ENCODE measurements at places on chromosomes 6 and 20.

- DNase-seq = peak; percentile 8
Measured at GRCh38 chr6:159727717-159728445, 575 bp downstream of the WTAP start.

- no peak for DNase-seq
Measured at GRCh38 chr20:46673394-46674252, 15.6 kb downstream of the TP53RK start.

- DNase-seq = no peak
Measured at GRCh38 chr20:732727-733126, 35.6 kb downstream of the SLC52A3 start.

DNA sequence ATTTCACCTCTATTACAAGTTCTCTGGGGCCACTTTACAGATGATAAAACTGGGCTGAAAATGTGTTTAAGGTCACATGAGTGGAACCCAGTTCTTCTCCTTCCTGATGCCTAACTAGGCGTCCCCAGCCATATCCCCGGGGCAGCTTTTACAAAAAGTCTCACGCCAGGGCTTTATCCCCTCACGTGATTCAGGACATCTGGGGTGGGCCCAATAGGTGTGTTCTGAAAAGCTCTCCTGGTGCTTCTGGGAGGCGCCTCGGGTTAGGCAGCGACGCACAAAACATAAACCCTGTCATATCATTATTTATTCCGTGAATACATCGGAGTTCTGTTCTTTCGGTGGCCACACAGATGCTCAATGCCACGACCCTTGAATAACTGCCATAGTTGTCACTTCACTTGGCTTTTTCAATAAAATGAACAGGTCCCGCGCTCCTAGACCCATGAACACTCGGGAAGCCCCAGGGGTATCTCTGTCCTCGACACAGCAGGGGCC is 32.1 kb downstream of the SF3B5 start:
- no peak for DNase-seq

DNA sequence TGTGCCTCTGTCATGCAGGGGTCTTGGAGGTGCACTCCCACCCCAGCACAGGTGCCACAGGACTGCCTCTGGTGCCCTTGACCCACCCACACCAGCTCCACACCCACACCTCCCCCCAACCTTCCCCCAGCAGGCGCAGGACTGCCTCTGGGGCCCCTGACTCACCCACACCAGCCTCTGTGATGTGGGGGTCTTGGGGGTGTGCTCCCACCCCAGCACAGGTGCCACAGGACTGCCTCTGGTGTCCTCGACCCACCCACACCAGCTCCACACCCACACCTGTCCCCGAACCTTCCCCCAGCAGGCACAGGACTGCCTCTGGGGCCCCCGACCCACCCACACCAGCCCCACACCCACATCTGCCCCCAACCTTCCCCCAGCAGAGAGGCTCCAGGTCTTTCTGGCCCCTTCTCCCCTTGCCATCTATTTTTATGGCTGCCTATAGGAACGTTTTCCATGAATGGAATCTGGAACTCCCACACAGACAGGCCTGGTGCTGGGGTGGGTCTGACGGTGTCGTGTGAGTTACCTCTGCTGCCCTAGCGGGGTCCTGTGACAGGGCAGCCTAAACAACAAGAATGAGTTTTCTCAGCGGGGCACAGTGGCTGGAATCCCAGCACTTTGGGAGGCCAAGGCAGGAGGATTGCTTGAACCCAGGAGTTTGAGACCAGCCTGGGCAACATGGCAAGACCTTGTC is 23.5 kb downstream of the SLC17A9 start:
- DNase-seq = no peak

DNA sequence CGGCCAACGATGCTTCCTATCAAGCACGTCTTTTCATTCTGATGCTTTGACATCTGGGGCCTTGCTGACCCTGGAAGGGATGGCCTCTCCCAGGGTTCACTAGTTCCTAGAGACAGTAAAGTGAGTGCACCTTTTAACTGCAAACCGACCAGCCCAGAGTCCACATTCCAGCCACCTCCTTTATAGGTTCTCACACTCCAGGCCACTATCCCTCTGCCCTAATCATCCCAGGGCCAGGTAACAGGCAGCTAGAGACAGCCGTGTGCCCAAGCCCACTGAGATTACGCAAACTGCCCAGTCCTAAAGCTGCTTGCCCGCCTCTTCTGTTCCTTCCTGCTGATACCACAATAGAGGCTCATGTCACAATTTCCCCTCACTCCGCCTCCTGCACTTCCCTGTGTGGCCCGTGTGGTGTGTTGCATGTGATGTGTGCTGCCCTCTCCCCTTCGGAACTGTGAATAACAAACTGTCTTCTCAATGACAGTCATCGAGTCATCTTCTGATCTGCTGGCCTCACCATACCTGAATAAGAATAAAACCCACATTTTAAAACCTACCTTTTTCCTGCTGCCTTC is 123.7 kb upstream of the EXOC2 start:
- peak; percentile 16 for DNase-seq

GRCh38 chr6:158518191-158519127 is 41.4 kb upstream of the TMEM181 start:
- DNase-seq = peak; percentile 23

DNA sequence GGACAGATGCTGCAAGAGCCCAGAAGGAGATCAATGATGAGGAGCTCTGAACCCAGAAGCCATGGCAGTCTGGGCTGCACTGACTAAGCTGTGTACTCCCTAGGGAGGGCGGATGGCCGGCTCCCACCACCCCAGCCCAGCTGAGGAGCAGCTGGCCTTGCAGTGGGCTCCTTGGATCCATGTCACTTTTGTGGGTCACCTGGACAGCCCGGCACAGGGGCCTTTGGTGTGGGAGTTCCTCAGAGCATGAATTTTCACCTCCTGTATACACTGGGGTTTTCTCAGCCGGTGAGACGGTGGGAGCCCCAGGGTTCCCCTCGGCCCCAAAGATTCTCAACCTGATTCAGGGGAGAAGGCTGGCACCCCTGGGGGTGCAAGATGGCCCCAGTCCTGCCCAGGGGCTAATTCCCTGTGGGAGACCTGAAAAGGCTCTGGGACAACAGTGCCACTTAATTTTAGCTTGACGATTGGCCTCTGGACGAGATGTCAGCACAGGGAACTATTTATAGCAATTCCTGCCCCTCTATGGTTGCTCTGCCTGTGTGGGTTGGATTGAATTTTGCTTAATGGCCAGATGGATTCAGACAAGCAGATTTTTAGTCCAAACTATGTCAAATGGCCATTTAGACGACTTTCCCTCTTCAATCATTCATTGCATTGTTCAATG is 121.6 kb upstream of the PMEPA1 start:
- DNase-seq = no peak

DNA sequence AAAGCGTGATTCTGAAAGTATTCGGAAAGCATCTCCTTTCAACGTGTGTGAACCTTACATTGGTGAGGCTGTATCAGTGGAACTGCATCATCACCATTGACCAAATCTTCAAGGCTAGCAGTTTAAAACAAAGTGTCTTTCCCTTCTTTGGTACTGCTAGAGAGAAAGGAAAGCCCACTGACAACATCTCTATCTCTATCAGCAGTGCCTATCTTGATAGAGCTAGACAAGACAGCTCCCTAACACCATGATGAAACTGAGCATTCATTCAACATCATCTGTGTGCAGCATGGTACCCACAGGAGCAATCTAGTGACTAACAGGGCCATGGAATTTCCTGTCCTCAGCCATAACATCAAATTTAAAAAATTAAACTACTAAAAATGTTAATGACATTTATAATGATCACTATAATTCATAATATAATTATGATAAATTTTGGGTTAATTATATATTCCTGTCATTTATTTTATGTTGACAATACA is 31.5 kb upstream of the EDN1 start:
- no peak for DNase-seq

DNA sequence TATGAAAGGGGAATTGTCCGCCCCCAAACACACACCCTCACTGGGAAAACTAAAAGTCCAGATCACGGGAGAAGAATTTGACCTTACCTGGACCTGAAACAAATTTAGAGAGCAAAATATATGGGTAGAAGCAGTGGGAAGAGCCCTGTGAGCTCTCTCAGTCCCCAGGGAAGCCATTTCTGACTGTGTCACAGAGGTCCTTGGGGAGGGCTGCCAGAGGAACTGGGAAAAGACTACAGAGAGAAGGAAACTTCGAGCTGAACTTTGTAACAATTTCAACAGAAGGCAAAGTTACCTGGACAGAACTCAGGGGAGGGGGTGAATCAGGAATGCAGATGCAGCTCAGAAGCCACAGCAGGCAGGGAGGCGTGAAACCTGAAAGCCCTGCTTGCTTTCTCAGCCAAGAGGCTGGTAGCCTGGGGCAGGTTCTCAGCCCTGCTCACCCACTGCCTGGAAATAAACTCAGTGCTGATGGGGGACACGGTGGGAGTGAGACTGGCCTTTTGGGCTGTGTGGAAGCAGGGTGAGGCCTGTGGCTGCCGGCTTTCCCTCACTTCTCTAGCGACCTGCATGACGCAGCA is 163.8 kb downstream of the TMEM200A start:
- no peak for DNase-seq

- DNase-seq = no peak
Measured at GRCh38 chr20:17921774-17922173, 46.8 kb downstream of the SNX5 start.

- DNase-seq = no peak
Measured at GRCh38 chr6:47308198-47308517, 1.5 kb downstream of the TNFRSF21 start.

- DNase-seq = no peak
Measured at GRCh38 chr6:163183806-163184205, 230.7 kb upstream of the QKI start.

- DNase-seq = no peak
Measured at GRCh38 chr6:13847326-13848050, 33.1 kb upstream of the MCUR1 start.

DNA sequence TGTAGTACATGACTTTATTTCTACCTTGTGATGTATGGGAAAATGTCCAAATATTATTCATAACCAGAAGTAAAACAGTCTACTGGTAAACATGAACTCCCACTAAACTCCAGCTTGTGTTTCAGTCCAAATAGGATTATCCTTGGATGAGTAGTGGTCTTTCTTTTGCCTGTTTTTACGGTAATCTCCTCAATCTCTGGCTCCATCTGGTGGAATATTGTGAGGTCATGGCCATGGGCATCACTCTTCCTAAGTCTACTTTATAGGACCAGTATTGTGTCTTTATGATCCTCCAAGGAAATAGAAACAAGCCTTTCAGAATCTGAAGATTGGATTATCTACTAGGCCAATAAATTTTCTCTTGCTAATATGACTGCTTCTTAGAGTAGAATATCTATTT is 505.0 kb downstream of the BMP2 start:
- DNase-seq = no peak

- no peak for DNase-seq
Measured at GRCh38 chr6:125529061-125529460, 220.4 kb upstream of the HEY2 start.

DNA sequence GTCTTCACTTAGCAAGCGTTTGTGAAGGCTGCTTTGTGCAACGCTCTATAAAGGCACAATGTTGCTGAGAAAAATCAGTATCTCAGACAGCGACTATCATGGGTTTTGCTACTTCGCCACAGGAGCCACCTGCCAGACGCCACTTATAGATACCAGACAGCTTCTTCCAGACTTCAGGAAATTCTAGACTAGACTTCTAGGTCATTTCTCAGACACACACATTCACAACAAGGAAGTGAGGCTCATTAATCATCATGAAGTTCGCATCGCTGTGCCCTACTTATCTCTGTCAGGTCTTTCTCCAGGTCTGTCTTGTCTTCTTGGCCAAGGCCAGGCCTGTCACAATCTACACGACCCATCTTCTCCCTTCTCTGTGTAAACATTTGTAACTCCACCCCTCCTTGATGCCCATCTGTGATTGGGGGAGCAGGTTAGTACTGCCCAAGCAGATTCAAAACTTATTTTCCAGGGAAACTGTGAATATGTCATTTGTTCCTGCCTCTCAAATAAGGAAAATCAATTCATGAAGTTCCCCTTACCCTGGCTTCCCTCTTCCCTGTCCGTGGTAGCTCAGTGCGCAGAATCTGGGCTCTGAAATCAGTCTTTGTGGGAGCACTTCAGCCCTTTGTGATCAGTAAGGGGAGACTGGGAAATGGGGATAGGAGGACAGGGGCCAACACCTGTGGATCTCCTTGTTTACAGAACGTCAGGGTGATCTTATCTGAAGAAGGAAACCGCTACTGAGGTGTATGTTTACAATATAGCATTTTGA is 115.5 kb downstream of the TNFAIP3 start:
- DNase-seq = no peak

DNA sequence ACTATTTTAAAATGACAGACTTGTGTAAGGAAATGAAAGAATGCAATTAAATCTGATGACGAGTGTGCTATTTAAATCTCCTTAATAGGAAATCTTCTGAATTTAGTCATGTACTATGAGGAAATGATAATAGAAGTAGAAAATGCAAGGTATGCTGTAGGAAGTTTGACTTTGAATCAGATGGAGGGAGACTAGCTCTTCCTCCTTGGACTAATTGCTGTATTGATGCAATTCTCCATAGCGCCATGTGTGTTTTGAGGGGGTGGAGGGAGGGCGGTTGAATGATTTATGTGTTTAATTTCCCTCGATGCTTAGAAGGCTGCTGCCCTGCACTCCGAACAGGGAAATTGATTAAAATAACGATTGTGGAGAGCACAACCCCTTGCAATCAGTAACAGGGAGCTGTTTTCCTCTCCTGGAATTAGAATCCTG is 214.4 kb upstream of the PRND start:
- DNase-seq = no peak

- DNase-seq = no peak
Measured at GRCh38 chr6:141618180-141618581, 514.5 kb upstream of the GJE1 start.

GRCh38 chr20:45545754-45546453 is 1.3 kb downstream of the EPPIN start:
- no peak for DNase-seq

GRCh38 chr20:32336918-32337347 is 21.2 kb upstream of the ASXL1 start:
- DNase-seq = no peak

- DNase-seq = no peak
Measured at GRCh38 chr20:61765081-61765870, 300.4 kb downstream of the TAF4 start.

DNA sequence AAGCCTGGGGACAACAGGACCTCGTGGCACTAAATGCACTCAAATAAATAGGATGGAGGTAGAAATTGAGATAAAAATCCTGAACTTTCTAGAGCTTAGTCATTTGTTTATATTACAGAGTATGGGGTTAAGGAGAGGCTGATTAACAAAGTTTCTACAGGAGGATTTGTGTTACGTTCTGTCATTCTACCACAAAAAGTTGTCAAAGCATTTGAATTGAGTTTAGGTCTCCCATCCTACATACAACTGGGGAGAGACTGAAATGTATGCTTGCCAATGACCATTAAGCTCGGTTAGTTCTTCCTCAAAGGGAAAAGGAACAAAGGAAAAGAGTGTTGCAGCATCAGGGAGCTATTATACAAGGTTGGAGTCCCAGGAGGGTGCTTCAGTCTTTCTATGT is 597.9 kb downstream of the COL12A1 start:
- DNase-seq = no peak

DNA sequence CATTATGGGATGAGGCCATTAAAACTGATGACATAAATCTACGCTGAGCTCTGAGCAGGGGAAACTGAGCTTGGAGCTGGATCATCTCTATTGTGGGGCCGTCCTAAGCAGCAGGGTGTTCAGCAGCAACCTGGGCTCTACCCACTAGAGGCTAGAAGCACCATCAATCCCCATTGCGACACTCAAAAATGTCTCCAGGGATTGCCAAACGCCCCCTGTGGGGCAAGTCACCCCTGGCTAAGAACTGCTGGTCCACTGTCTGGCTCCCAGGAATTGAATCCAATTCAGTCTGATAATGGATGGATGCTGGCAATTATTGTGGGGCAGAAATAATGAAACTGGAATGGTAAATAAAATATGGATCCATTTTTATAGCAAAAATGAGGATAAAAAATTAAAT is 38.2 kb downstream of the PMEPA1 start:
- no peak for DNase-seq

- no peak for DNase-seq
Measured at GRCh38 chr6:145257704-145258103, 477.6 kb downstream of the EPM2A start.
